ENCODE measurements at places on chromosomes 3 and 15.

GRCh38 chr3:65978116-65978515, 60.6 kb downstream of the MAGI1 start:
- H3K36me3 ChIP-seq = peaks cover 3% of the 10 kb centered on the region
- H3K27me3 ChIP-seq = no peaks in the 10 kb centered on the region
- no peaks in the 10 kb centered on the region for H3K4me1 ChIP-seq
- no peak overlapping the region for H3K4me3 ChIP-seq

GRCh38 chr15:34732430-34732829, 22.4 kb downstream of the GJD2 start:
- H3K4me3 ChIP-seq = no peak overlapping the region
- DNase-seq = no peak
- no peaks in the 10 kb centered on the region for H3K36me3 ChIP-seq
- H3K27me3 ChIP-seq = no peaks in the 10 kb centered on the region
- H3K4me1 ChIP-seq = no peaks in the 10 kb centered on the region

- no peak for DNase-seq
- H3K4me3 ChIP-seq = no peak overlapping the region
- no peaks in the 10 kb centered on the region for H3K4me1 ChIP-seq
- H3K27me3 ChIP-seq = no peaks in the 10 kb centered on the region
- H3K36me3 ChIP-seq = no peaks in the 10 kb centered on the region
Observed at GRCh38 chr15:38207621-38208020, 45.0 kb upstream of the SPRED1 start.

DNA sequence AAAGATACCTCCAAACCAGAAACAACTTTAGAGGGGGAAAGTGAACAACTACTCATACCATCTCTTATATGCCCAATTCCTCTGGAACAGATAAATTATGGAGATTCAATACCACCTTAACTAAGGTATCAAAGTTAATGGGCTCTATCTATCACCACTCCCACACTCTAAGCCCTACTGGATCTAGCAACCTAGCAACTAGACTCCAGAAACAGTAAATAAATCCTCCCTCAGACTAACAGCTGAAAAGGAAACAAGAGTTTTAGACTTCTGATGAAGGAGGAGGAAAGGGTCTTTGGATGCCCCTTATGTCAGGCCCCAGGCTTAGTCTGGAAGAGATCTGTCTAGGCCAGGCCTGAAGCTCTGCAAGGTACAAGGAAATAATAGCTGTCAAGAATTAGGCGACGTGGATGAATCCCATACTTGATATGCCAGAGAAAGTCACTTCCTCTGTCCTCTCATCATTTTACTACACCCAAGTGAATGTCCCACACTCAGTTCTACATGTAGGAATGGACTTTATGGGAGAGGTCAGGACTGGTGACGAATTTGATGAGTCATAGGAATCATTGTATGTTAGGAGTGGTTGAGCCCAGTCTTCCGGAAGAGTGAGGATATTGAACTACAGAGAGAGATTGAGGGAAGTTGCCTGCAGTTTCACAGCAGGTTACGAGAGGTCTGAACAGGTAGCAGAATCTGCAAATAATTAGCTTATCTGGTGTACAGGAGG, 113.8 kb downstream of the AKAP13 start:
- H3K4me3 ChIP-seq = no peak overlapping the region
- no peaks in the 10 kb centered on the region for H3K27me3 ChIP-seq
- H3K36me3 ChIP-seq = no peaks in the 10 kb centered on the region
- DNase-seq = no peak
- peaks cover 4% of the 10 kb centered on the region for H3K4me1 ChIP-seq
- no peak overlapping the region for H3K27ac ChIP-seq

GRCh38 chr3:170485696-170486095, 67.0 kb downstream of the CLDN11 start:
- H3K27ac ChIP-seq = no peak overlapping the region
- H3K4me3 ChIP-seq = no peak overlapping the region
- H3K27me3 ChIP-seq = no peaks in the 10 kb centered on the region
- H3K4me1 ChIP-seq = peaks cover 4% of the 10 kb centered on the region

- no peak for DNase-seq
- H3K4me1 ChIP-seq = no peaks in the 10 kb centered on the region
- no peak overlapping the region for H3K27ac ChIP-seq
Observed at GRCh38 chr15:25733036-25733855, 129.9 kb downstream of the ATP10A start.

- H3K27ac ChIP-seq = no peak overlapping the region
- no peak for DNase-seq
- H3K27me3 ChIP-seq = no peaks in the 10 kb centered on the region
- H3K4me1 ChIP-seq = no peaks in the 10 kb centered on the region
Observed at GRCh38 chr3:78919021-78919755, 848.6 kb downstream of the ROBO1 start.

DNA sequence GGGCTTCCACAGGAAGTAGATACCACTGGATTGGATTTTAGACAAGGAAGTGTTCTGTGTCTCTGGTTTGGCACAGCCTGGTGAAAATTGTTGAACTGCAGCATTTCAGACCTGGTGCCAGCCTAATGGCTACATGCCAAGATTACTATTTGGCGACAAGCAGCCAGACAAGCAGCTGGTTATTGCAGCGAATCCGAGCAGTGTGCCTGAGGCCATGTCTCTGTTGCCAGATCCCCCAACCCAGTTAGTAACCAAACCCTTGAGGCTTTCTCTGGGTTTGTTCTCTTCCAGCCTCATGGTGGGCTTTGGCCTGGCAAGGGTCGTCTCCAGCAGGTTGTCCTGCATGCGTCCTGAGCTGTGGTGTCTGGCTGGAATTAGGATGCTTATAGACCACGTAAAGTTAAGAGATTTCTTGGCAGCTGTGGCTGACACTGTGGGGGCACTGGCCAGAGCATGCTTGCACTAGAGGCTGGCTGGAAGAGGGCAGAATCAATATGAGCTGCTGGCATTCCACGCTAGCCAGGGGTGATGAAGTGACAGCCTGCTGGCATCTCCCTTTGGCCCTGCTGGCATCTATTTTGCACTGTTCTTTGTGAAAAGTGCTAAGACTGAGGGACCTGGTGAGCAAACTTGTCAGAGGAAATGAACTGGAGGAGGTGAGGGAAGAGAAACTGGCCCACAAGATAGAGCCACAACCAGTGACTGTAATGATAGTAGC, 172.6 kb downstream of the RBMS3 start:
- no peaks in the 10 kb centered on the region for H3K27me3 ChIP-seq
- no peak overlapping the region for H3K4me3 ChIP-seq
- no peak overlapping the region for H3K27ac ChIP-seq
- no peak for DNase-seq

DNA sequence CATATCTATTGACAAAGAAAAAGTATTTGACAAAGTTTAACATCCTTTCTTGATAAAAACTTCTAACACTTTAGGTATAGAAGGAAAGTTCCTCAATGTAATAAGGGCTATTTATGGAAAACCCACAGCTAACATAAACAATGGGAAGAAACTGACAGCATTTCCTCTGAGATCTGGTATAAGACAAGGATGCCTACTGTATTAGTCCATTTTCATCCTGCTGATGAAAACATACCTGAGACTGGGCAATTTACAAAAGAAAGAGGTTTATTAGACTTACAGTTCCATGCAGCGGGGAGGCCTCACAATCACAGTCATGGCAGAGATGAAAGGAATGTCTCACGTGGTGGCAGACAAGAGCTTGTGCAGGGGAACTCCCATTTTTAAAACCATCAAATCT, 17.8 kb upstream of the CLDN1 start:
- H3K4me1 ChIP-seq = no peaks in the 10 kb centered on the region
- H3K36me3 ChIP-seq = no peaks in the 10 kb centered on the region
- no peak overlapping the region for H3K4me3 ChIP-seq
- no peak overlapping the region for H3K27ac ChIP-seq
- H3K27me3 ChIP-seq = no peaks in the 10 kb centered on the region

Data from H9 (cell line).